AG09319 (cell line): ENCODE measurements at places on chromosomes 4 and X.

- DNase-seq: no peak
These were observed 308.8 kb upstream of the TECRL start for GRCh38 chr4:64718091-64718490.

GRCh38 chrX:24151513-24151912, 2.0 kb downstream of the ZFX start:
- no peak for DNase-seq

DNA sequence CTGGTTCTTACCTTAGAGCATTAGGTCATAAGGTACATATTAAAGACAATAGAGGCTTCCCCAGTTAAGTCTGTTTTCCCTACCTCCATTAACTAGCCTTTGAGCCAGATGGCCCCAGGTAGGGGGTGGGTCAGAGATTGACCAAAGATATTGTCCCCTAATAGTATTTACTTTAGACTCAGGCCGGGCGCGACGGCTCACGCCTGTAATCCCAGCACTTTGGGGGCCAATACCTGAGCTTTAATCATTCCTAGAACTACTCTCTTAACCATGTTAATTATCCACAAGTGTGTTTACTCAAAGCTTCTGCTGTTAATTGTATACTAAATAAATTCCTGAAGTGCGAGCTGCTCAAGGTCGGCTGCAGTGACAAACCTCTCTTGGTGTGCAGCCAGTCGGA, 28.0 kb upstream of the AMBN start:
- DNase-seq: no peak

GRCh38 chrX:142831961-142832530, 193.7 kb upstream of the SPANXN4 start:
- no peak for DNase-seq

DNA sequence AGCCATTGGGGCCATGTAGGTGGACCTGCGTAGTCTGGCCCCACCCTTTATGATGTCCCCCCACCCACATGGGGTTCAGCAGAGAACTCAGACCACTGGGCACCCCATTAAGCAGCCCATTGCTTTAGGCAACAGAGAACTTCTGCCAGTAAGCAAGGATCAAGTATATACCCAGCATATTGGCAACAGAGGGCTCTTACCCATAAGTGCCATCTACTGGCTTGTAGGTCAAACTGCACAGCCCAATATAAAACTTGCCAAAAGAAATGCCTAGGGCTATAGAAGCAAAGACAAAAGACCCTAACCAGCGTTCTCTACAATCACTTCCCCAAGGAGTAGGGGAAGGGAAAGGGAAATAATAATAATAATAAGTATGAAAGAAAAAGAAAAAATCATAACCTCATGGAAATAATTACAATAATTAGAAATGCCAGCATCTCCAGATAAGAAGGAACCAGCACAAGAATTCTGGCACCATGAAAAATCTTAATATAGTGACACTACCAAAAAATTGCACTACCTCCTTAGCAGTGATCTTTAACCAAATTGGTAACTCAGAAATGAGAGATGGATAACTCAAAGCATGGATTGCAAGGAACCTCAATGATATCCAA, 1090.7 kb downstream of the FAT4 start:
- peak; percentile 3 for DNase-seq

- no peak for DNase-seq
These were observed 491 bp downstream of the COL4A5 start for GRCh38 chrX:108439961-108440696.

GRCh38 chr4:8004066-8004465, 64.4 kb upstream of the AFAP1 start:
- no peak for DNase-seq

GRCh38 chr4:157787618-157788017, 385.2 kb downstream of the GASK1B start:
- no peak for DNase-seq

DNA sequence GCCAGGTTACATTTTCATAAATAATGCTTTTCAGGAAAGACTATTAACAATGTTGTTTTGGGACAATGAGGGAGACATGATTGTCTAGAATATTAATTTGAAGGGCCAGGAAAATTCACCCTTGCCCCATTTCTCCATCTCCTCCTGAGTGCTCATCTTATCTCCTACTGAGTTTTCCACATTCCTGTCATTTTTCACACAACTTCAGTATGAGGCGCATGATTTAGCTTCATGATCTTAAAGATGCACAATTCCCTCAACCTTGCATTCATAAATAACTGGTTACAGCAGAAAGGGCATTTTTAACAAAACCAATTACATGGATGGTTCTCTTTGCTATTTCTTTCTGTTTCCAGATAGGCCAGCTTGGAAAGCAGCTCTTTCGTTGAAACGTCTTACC, 1699.2 kb upstream of the IGFBP7 start:
- no peak for DNase-seq

DNA sequence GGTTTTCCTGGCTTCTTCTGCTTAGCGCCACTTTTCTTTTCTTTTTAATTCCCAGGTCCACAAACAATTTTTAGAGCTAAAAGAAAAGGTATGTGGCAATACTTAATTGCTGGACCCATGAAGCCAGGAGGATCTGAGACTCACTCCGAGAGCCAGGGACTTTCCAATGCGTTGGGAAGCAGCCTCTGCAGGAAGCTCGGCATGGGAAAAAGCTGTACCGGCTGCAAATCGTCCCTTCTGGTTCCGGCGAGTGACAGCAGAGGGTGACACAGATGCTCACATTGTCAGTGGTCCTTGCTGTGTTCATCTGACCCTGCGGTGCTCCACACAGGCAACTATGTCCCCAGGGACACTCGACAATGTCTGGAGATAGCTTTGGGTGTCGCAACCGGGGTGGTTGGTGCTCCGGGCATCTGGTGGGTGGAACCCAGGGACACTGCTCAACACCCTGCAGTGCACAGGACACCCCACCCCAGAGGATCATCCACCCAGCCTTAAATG, 164.0 kb downstream of the PRKX start:
- DNase-seq: no peak

- no peak for DNase-seq
These were observed 21.7 kb downstream of the ADGRG2 start for GRCh38 chrX:19100586-19100985.

GRCh38 chr4:143712155-143712550, 11.7 kb upstream of the FREM3 start:
- no peak for DNase-seq

- no peak for DNase-seq
These were observed 911.8 kb downstream of the CENPC start for GRCh38 chr4:66633477-66633876.

- no peak for DNase-seq
These were observed 393.9 kb upstream of the CTSO start for GRCh38 chr4:156347412-156348075.

- no peak for DNase-seq
These were observed 128.6 kb upstream of the NPY2R start for GRCh38 chr4:155079871-155080270.
